ENCODE measurements at places on chromosomes 6 and 20.

GRCh38 chr20:32281711-32282110 is 4.3 kb downstream of the KIF3B start:
- DNase-seq: no peak

DNA sequence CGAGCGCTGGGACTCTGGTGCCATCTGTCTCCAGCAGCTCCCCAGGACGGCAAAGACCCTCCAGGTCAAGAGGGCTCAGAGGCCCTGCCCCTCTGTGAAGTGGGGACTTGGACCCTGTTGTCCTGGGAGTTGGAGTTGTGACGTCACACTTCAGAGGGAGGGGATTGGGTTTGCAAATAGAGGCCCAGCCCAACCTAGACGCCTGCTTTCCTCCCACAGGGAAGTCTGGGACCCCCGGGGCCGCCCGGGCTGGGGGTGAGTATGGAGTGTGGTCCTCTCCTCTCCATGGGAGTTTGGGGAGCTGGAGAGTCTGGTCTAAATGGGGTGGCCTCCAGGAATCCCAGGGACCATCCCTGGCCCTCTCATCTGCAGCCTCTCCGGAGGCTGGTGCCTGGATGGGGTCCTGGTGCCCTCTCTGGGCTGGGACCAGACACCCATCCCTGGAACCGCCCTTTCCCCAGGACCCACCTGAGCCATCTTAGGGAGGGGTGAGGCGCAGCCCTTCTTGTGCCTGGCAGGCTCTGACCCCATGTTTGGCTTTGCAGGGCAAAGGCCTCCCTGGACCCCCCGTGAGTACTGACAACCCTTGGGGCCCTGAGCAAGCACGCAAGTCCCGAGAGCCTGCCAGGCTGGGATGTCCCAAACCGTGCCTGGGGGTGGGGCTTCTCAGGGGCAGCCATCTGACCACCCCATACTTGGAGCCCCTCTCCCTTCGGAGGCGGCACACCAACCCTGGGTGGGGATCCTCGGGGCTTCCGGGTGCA is 4.3 kb downstream of the COL9A3 start:
- no peak for DNase-seq

DNA sequence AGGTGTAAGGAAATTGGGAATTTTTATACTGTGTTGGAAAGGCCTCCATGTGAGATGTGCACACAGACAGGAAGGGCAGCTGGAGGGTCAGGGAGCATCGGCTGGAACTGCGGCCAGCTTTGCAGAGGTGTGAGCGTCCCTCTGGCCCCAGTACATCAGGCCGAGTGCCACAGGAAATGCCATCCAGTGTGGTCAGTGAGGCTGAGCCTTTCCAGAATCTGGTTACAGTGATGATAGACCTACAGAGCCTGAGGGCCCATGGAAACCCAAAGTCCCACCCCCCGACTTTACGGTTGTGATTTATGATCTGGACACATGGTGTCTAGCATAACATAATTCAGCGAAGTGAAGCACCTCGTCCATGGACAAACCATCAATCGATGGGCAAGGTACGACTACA is 137.3 kb upstream of the PDE10A start:
- DNase-seq: peak; percentile 64

DNA sequence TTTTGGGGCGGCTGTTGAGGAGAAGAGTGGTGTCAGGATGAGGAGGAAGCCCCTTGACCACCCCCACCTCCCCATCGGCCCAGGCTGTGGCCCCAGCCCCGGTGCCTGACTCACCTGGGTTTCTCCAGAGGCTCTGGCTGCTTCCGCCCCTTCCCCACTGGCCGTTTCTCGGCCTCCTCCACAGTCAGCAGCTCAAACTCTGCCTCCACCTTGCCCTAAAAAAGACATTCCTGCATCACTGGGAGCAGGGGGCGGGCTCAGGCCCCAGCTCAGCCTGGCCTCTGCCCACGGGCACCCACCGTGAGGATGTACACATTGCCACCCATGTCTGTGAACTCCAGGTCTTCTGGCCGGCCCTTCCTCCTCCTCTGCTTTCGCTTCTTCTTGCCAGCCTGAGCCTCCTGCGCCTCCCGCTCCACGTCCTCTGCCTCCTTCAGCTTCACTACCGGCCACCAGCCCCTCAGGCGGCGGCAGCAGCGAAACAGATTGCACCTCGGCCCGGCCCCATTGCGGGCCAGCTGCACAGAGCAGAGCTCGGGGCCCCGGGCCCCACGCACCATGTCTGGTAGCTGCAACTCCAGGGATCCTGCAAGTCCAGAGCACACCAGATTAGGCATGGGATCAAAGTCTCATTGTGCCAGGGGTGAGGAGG is 17.3 kb downstream of the ERGIC3 start:
- no peak for DNase-seq

- no peak for DNase-seq
Observed at GRCh38 chr6:456887-457286, 65.3 kb downstream of the IRF4 start.

DNA sequence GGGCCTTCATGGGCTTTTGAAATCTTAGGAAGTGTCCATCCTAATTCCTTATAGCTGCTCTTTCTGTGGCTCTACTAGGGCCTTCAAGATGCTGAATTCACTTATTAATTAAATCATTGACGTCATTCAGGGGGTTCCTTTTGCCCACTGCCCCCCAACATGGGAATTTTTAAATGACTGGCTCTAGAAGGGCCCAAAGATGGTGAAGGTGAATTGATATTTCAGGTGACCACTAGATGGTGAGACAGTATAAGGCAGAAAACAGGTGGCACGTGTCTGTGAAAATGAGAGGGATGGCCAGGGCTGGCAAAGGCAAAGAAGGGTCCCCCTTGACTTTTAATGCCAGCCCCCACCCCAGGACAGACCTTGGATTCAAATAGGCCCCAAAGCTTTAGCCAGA is 11.8 kb downstream of the GNAS start:
- DNase-seq: no peak

DNA sequence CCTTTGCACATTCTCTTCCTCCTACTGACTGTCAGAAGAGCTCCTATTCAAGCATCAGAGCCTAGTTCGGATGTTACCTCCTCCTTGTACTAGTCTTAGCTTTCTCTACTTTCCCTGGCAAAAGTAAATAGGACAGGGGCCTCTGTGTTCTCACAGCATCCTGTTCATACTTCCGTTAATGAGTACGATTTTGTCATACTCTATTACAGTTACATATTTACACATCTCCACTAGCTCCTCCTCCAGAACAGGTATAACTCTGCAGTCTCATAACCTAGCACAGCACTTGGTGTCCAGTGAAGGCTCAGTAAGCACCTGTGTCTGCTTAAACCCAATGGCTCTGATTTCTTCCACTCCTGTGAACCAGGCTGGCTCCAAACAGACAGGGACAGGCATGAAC is 7.0 kb downstream of the ELMO2 start:
- DNase-seq: no peak

- DNase-seq: peak; percentile 31
Observed at GRCh38 chr20:38129248-38129865, 35.7 kb downstream of the TGM2 start.

DNA sequence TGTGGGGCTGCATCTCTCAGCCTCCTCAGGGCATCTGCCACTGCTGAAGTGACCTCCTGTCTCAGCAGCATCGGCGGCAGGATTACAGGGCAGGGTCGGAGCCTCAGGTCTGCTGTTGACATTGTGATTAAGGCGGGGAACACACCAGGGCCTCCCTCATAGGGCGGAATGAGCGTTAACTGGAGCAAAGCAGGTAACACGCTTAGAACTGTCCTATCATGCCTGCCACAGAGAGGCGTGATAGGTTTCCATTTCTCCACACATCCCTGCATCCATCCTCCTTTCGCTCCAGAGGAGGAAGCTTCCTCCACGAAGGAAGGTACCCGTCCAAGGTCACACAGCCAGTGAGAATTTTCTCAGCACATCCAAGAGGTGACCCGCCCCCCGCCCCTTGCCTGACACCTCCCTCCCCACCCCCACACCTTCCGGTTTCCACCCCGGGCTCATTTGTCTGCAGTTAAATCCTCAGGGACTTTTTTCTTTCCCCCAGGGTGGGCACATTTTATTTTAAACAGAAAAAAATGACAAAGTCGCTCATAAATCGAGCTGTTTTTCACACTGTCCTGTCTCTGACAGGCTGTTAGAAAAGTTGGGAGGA is 200.8 kb downstream of the TFAP2C start:
- no peak for DNase-seq

GRCh38 chr20:53828088-53828681 is 234.5 kb upstream of the ZNF217 start:
- peak; percentile 86 for DNase-seq

DNA sequence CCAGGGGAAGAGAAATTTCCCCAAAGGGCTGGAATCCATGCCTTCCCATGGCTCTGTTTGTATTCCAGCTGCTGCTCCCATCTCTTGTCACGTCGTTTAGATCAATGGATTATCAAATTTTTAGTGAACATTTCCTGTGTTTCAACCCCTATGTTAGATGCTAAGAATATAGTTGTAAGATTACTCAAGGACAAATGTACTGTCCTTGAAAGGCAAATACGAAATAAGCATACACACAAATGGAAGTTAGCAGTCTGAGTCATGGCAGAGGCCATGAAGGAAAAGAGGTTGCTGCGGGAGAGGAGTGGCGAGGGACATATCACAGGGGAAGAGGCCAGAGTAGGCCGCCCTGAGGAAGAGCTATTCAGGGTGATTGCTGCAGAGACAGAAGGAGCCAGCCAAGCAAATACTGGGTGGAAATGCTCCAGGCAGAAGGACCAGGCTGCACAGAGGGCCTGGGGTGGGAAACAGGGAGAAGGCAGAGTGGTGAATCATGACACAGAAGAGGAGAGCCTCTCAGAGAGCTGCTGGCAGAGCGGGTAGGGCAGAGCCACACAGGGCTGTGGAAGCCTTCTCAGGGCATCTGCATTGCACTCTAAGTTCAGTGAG is 219.2 kb upstream of the LRFN2 start:
- no peak for DNase-seq

DNA sequence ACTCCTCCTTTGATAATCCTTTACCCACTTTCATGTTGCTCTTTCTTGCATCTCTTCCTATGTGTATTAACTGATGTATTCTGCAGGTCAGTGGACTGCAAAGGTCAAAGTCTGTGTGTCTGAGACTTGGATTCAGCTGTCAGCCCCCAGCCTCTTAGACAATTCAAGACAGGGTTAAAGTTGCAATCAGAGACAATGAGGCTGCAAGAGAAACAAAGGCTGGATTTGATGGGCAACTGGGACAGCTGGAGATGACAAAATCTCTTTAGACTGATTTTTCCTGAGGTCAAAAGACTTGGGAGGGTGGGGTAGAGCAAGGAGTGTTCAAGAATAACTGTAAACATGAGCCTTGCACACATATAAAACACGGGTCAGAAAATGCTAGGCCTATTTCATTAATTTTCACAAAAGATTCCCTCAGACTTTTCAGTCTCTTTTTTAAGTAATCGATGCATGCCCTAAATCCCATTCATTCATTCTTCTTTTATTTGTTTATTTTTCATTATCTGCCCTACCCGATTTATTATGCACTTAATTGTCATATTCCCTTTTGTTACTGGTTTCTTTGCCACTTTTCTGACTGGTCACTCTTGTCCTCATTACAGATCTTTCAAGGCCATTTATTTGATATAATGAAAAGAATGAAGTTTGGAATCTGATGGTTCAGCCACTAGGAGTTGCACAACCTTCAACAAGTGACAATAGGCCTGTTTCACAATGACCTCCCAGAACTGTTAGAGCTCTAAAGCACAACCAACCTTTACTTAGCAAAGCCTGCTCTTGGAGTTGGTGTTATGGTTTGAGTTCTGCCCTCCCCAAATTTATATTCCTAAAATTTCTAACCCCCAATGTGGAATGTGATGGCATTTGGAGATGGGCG is 33.8 kb upstream of the AKAP12 start:
- DNase-seq: no peak

DNA sequence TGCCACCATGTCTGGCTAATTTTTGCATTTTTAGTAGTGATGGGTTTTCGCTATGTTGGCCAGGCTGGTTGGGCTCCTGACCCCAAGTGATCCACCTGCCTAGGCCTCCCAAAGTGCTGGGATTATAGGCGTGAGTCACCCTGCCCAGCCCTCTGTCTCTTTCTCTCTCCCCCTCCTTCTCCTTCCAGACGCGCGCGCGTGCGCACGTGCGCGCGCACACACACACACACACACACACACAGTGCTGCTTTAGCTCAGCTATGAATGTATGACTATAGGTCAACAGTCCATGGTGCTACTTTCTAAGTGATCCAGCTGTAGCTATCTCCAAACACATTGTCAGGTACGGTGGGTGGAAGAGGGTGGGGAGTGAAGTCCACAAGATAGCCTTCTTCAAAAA is 449.5 kb downstream of the PHF3 start:
- DNase-seq: no peak

GRCh38 chr20:58329711-58330110 is 20.2 kb downstream of the RAB22A start:
- no peak for DNase-seq

DNA sequence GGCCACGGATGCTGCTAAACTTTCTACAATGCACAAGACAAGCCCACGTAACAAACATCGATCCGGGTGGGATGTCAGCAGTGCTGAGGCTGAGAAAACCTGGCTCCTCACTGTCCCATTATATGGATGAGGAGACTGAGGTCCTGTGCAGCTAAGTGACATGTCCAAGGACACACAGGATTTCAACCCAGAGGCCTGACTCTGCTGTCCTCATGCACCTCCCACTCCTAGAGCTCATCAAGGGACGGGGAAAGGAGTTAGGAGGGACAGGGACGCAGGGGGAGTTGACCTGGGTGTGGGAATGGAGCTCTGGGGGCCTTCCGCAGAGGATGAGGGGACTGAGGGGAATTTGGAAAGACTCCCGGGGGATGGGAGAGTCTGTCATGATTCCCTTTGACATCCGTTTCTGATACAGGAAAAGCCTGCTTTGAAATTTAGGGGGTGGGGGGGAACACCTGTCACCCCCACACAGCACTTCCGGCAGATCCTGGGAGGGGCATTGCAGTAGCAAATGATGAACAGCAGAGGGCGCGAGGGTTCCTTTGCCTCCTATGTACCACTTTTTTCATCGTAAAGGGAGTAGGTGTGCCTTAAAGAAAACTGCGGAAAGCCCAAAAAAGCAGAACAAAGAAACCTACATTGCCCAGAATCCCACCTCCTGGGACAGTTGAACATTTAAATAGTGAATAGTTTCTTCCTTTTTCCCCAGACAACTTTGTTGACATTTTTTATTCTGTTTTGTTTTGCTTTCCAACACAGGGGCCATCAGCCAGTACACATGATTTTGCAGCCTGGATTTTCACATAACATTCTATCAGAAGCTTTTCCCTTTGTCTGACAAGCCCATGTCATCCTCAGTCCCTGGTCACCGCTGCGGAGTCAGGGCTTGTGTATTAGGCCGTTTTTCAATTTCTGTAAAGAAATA is 48.6 kb downstream of the SLC2A10 start:
- no peak for DNase-seq

- no peak for DNase-seq
Observed at GRCh38 chr20:25229486-25230165, 18.3 kb upstream of the PYGB start.

DNA sequence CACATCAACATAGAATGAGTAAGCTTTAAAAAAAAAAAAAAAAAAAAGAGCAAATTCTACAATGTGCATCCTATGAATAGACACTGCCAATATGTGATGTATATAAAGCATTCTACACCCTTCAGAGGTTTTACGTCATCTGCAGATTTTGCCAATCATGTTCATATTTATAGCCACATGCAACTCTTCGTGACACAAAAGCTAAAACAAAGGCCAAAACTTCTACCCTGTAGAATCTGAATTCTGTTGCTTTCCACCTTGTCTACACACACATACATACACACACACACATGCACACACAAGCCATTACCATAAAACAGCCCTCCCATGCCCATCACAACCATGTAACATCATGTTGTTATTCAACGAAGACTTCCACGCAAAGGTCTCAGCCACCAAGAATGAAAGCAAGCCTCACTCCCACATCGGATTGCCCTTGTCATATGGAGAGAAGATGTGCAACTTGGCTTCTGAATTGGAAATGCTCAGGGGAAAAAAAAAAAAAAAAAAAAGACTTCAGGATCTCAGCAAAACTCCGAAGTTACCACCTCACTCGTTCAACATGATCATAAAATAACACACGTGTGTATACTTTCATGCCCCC is 479.4 kb upstream of the JARID2 start:
- DNase-seq: no peak
